HCT116 (cell line): ENCODE measurements at places on chromosomes 5 and 9. TPM values are rescaled to one million over a fixed set of nuclear protein-coding genes. Genes with fewer than 3 reads are reported as not detected.

GRCh38 chr9:27372615-27373014 is 75.7 kb upstream of the EQTN start:
- DNase-seq, result no peak

- no peak for DNase-seq
Observed at GRCh38 chr5:134451936-134452505, 40.3 kb upstream of the CDKN2AIPNL start.

DNA sequence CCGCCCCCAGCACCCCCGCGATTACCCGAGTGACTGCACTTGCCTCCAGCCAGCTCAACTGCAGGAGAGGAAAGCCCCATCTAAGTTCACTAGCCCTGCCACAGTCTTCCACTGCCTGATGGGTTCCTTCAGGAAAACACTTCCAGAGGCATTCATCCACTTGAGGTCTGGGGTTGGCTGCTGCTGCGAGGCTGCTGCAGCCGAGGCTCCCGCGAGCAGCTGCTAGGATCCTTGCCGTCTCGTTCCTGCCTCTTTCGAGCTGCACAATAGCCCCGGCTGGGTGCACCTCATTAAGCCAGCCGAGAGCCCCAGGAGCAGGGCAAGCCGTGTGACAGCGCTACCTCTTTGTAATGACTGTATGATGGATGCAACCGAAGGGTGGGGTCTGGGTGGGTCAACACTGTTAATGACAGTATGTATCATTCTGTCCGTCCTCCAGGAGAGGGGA is 24.2 kb upstream of the ELAVL2 start:
- no peak for DNase-seq

DNA sequence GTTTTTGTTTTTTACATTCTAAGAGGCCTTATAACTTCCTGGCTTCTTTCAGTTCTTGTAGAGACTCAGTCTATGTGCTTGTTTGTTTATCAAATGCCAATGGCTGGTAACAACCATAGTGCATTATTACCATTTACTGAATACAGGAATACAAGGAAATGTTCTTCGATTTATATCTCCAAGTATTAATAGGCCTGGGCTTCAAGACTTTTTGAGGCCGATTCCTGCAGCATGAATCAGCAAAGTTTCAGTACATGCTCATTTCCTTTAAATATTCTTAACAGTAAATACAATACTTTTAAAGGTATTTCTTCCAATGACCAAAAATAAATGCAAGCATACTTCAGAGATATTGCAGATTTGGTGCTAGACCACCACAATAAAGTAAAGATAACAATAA is 535.3 kb downstream of the EFNA5 start:
- DNase-seq, result no peak

- DNase-seq, result no peak
Observed at GRCh38 chr5:4857761-4858160, 282.4 kb upstream of the ADAMTS16 start.

- DNase-seq, result no peak
Observed at GRCh38 chr5:58148254-58148775, 311.6 kb downstream of the PLK2 start.

GRCh38 chr9:82124090-82124489 is 135.5 kb downstream of the SPATA31D1 start:
- no peak for DNase-seq

- DNase-seq, result no peak
Observed at GRCh38 chr9:135670721-135671590, 7.8 kb downstream of the LCN9 start.

- peak; percentile 81 for DNase-seq
Observed at GRCh38 chr5:1174122-1174936, 27.1 kb upstream of the SLC6A19 start.

DNA sequence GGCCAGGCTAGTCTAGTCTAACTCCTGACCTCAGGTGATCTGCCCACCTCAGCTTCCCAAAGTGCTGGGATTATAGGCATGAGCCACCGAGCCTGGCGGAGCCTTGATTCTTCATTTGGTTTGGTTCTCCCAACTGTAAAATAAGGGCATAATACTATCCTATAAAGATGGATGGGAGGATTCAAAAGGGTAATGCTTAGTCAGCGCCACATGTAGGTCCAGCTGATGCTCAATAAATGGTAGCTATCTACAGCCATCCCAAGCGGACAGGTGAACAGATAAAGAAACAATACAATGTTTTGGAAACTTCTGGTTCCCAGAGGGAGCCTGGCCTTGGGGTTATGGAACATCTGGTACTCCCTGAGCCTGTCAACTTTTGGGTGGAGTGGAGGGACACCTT is 13.6 kb upstream of the SET start:
- no peak for DNase-seq

GRCh38 chr5:150322202-150322601 is 19.5 kb upstream of the ARSI start:
- DNase-seq, result no peak

DNA sequence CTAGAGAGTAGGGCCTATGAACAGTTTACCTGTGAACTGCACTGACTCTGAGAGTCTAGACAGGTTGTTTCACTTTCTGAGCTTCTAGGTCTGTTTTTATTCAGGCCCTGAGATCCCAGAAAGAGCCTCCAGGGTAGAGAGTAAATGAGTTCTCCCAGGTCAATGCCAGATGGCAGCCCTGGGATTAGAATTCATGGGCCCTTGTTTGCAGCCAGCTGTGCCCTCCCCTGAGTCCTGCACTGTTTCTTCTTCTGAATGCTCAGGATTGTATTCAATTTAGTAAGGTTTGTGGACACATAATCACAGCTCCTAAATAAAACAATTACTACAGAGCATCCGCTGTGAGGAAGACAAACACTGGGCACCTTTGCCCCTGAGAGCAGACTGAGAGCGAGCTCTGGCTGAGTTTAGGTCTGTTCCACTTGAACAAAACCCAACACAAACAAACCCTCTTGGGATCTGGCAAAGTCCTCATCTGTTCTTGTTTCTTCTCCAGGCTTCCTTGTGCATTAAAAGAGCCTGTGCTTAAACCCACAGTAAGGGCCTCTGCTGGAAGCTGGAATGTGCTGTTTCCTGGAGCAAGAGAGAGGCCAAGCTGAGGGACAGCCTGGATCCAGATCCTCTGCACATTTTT is 29.9 kb downstream of the FAM219A start:
- no peak for DNase-seq

DNA sequence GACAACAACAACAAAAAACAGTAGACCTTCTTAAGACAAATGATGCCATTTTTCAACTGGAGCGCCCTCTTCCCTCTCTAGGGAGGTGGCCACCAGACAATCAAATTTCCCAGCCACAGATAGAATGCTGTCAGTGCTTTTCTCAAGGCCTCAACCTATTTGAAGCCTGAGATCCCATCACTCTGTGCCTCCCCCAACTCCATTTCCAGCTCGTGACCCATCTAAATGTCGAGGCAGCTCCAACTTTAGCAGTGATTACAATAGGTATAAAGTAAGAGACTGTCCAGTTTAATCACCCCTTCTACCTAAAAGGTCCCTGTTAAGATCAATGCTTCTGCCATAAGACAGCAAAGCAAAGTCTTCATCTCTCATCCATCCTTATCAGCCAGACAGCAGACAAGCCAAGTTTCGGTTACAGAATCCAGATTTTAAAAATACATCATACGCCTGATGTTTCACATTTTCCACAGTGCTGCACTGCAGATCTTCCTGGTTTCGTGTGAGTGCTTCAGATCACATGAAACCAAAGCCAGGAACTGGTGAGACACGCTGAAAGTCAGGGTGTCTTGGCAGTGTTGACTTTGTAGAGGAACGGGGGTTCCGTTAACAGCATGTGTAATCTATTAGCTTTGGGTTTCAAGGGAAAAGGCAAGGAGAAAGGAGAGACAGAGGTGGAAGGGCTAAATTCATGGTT is 447.8 kb downstream of the ENC1 start:
- no peak for DNase-seq

DNA sequence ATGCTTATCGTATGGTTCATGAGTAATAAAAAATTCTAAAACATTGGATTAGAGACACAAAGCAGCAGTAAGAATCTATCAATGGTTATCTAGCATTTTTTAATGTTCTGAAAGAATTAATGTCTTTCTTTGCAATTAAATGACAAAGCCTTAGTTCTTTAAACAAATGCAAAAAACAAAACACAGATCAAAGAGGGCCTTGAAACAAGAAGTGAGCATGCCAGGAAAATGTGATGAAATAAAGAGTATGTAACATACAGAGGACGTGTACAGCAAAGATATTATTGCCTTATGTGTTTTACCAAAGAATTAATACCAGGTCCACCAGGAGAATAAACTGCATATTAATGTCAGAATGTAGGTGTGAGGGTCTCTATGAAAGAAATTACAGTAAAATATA is 812.3 kb upstream of the GRAMD2B start:
- DNase-seq, result no peak

DNA sequence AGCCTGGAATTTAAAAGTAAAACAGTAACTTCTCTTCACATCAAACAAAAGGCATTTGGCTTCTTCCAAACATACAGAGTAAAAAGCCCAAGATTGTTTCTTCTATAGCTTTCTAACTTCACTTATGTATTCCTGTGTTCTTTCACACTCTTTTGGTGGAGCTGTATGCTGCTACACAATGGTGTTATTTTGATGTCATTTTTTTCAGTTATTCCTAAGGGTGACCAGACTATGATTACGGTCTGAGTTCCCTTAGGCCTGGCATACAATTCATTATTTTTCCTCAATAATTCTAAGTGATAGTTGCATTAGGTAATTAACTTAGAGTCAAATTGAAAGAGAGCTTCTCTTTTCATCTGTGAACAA is 66.3 kb upstream of the IL7R start:
- DNase-seq, result no peak

GRCh38 chr5:159263569-159263905 is 447 bp downstream of the UBLCP1 start:
- DNase-seq, result no peak

- no peak for DNase-seq
Observed at GRCh38 chr9:116716438-116716837, 29.3 kb downstream of the TRIM32 start.

DNA sequence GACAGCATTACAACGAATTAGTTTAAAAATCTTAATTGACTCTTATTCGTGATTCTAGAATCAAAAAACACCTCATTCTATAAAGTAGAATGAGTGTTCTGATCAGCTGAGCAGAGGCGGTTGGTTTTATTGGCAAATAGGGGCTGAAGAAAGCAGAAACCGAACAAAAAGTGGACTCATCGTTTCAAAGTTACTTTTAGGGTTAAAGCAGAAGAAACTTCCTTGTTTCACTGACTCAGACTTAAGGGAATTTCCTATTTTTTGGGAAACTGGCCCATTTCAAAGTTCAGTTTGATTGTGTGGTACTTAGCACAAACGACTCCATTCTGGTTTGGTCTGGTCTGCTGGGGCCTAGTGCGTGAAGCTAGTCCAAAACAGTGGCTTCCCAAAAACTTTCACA is 862 bp upstream of the NDUFB6 start:
- no peak for DNase-seq

DNA sequence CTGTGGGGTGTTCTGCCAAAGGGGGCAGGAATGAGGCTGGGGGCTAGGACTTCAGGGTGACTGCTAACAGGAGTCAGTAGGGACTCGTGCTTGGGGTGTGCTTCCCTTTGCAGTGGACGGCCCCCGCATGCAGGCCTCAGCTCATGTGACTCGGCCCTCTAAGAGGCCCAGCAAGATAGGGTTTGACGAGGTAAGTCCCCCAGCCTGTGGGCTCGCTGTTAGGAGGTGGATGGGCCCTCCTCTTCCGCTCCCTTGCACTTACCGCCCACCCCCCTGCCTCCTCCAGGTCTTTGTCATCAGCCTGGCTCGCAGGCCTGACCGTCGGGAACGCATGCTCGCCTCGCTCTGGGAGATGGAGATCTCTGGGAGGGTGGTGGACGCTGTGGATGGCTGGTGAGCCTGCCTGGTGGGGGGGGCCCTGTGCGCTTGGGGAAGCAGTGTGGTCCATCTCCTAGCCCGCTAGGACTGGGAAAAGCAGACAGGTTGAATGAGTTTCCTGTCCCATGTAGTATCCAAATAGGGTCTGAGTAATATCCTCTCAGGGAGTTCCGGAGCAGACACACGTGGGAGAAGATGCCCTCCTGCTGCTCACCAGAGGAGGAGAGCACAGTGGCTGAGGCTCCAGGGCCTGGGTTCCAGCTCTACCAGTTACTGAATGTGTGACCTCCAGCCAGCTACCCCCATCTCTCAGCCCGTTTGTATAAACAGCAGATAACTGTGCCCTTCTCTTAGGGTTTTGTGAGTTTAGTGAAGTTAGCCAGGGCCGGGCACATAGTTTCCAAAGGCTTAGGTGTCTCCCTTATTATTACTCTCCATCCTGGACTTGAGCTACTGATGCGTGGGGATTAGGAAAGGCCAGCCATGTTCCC is 8.2 kb downstream of the CERCAM start:
- DNase-seq, result no peak

The JAKMIP2 gene
- total RNA-seq, result not detected

The FBP2 gene
- total RNA-seq, result not detected

The PCDHGA11 gene
- total RNA-seq, result 0.39 TPM

The BARHL1 gene
- total RNA-seq, result not detected

The NTNG2 gene
- total RNA-seq, result 2.5 TPM

The EPB41L4B gene
- 8.1 TPM for total RNA-seq

The PCDH1 gene
- 24.2 TPM for total RNA-seq

The LCN15 gene
- total RNA-seq, result 0.76 TPM

The TEX48 gene
- total RNA-seq, result not detected

The RIMOC1 gene
- total RNA-seq, result 28.2 TPM

The CDC20B gene
- total RNA-seq, result not detected

The CDHR2 gene
- 0.10 TPM for total RNA-seq

The TAF11L10 gene
- not detected for total RNA-seq
